ENCODE measurements at places on chromosomes 7 and 10. TPM values are rescaled to one million over a fixed set of nuclear protein-coding genes. Genes with fewer than 3 reads are reported as not detected.

DNA sequence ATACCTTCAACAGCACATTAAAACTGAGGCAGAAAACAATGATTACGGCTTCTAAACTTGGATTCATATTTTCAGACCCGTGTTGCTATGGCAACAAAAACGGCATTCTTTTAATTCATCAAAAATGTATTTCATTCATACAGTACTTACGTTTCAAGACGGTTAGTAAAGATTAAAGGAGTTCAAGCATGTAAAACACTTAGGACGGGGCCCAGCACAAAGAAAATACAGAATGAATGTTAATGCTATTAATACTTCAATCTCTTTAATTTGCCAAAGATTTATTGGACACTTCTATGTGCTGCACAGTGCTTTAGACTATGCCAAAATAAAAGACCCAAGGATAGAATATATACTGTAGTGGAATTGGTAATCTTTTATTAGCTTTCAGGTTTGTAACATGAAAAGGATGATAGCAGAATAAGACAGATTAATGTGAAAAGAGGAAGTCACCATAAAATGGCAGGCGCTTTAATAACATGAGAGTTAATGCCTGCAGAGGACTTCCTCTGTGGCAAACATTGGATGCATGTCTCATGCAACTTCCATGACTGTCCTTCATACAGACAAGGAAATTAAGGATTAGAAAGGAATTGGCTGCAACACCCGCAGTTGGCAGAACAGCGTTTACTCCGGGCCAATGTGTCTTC is 201.6 kb upstream of the KLF6 start:
- DNase-seq, result no peak

DNA sequence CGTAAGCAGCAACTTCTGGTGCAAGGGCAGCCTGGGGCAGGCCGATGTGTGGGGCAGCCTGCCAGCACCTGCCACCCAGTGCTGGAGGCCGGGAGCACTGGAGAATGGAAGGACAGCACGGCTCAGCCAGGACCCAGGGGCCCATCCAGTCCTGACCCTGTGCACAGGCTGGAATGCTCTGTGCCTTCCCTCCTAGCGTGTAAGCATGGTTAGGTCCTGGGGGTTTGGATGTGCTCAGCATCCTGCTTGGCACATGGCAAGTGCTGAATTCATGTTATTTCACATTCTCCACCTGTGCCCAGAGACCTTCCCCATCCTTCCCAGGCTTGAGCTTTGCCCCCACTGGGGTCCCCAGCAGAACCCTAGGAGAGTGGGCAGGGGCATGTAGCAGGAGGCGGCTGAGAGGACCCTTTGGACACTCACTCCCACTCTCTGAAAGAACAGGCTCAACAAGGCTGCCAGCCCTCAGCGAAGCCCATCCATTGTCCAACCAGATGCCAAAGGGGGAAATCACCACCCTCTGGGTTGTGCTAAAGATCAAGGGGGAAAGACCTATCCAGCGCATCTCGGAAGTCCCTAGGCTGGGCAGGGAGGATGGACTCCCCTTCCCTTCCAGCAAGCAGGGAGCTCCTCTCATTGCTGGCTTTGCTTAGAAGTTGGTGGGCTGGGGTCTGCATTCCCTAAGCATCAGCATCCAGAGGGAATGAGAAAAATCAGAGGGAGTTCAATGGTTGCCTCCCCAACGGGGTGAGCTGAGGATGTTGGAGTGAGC is 29.7 kb downstream of the ANXA8 start:
- no peak for DNase-seq

DNA sequence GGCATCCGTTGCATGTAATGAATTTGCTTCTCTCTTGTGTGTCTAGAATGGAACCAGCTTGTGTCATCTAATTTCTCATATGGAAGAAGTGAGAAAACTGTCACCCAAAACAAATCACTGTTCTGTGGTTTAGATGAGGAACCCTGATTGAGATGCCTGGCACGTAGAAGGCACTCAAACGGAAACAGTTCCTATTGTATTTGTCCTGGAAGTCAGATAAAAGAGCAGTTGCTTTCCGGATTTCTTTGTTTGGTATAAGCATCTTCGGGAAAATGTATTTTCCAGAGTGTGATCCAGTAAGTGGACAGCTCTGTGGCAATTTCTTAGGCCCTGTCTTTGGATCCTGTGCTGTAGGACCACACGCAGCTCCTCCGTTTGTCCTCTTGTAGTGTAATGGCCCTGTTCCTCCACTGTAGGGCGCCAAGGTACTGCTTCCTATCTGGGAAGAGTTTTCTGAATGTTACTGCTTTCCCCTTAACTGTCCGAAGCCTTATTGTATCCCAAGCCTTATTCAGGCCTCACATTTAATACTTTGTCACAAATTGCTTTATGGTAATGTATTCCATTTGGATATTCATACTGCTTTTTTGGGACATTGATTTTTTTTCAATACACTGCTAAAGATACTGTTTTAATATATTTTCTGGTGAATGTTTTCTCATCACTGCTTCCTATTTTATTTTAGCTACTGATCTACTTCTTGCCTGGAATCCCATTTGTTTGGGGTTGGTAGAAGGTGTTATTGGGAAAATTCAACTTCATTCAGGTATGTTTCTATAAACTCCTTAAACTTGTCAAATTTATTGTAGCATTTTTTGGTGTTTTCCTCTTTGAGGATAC is 24.8 kb downstream of the INPP5F start:
- DNase-seq, result peak; percentile 73

DNA sequence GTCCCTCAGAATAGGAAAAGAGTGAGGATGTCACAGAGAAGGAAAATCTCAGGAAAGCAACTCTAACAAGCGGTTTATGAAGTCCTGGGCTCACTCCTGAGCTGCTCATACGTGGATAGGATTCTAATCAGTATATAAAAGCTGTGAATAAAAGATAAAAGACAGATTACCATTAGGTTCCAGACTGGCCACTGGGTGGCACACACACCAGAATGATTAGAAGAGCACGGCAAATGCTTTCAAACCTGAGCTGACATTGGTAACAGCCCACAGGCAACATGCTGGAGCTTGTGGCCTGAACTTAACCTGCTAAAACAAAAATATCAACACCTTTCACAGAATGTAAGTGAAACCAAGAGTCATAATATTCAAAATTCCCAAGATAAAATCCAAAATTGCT is 370.8 kb downstream of the GRID1 start:
- DNase-seq, result peak; percentile 46

DNA sequence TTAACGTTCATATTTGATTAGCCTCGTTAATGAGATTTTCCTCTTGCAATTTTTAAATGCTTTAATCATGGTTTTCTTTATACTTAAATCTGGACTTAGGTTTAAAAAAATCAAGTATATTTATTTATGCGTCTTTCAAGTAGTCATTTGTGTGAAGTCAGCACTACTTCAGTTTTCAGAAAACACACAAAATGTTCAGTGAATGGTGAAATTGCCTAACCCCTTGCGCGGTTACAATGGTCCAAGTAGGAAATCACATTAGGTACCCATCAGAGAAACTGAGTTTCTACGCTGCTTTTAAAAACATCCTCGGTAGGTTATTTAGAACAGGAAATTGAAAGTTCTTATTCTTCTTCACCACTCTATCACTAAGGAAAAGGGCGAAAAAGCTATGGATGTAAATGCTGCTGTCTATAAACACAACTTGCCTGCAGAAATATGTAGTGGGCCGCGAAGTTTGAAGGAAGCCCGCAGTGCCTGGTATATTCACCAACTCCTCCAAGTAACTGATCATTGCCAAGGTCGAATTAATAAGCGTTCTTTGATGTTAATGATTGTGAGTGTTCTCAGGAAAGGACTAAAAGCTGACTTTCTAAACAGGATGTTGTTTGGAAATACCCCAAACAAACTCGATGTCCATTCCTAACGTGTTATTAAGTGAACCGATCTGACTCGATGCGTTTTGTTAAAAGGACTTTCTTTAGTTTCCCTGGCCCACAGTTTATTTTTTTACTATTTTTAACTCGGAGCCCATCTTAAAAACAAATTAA is 1.0 kb downstream of the SYPL1 start:
- peak; percentile 13 for DNase-seq

- peak; percentile 51 for DNase-seq
Measured at GRCh38 chr7:19121977-19122588, 4.6 kb upstream of the TWIST1 start.

DNA sequence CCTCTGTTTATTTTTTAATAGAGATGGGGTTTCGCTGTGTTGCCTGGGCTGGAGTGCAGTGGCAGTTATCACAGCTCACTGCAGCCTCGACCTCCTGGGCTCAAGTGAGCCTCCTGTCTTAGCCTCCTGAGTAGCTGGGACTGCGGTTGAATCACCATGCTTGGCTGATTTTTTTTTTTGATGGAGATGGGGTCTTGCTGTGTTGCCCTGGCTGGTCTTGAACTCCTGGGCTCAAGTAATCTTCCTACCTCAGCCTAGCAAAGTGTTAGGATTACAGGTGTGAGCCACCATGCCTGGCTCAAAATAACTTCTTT is 8.1 kb downstream of the DYNC2I1 start:
- no peak for DNase-seq

DNA sequence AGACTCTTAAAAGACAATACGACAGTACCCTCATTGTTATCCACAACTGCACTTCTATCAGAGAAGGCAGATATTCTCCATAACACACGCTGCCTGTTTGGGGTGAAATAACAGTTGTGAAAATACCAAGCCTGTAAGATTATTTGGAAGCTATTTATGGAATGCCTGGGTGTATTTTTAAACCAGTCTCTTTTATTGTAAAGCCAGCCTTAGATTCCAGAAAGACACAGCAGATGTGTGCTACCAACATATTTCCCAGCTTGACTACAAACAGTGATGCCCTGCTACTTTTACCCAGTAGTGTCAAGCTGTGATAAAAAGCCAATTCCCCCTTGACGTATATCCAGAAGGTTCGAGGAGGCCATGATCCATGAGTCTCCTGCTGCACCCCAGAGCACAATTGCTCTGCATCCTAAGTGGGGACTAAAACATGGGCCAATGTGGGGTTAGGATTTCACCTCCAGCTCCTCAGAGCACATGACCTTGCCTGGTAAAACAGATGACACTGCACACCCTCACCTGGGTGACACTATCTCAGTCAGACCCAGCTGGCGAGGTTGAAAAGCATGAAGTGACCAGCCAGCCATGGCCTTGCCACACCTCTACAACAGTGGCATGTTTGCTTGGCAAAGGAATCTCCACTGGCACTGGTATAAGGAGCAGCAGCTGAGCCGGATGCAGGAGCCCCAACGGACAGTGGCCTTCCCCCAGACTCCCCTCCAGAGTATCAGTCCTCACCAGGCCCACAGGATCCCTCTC is 62.2 kb downstream of the GFRA1 start:
- no peak for DNase-seq

DNA sequence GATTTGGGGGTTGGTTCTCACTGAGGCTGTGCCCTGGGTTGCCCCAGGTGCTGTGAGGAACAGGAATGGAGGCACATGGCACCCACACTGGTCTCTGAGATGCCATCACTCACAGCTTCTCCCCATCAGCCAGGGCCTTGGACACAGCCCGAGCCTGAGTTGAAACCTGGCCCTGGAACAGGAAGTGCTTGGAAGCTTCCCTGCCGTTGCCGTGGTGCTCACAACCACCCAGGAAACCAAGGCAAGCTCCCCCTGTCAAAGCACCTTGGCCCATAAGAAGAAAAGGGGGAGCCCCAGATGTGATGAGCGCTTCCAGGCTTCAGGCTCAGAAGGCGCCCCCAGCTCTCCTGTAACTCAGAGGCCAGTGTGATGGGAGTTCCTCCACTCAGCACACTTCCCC is at the start of gene BTBD16:
BTBD16 (plus strand) TSS at position 221 of the 400 bp plus-strand sequence. CDS start 3,786 bp downstream, outside the sequence.
- no peak for DNase-seq

- no peak for DNase-seq
Measured at GRCh38 chr10:100076750-100077149, 4.9 kb downstream of the CPN1 start.

DNA sequence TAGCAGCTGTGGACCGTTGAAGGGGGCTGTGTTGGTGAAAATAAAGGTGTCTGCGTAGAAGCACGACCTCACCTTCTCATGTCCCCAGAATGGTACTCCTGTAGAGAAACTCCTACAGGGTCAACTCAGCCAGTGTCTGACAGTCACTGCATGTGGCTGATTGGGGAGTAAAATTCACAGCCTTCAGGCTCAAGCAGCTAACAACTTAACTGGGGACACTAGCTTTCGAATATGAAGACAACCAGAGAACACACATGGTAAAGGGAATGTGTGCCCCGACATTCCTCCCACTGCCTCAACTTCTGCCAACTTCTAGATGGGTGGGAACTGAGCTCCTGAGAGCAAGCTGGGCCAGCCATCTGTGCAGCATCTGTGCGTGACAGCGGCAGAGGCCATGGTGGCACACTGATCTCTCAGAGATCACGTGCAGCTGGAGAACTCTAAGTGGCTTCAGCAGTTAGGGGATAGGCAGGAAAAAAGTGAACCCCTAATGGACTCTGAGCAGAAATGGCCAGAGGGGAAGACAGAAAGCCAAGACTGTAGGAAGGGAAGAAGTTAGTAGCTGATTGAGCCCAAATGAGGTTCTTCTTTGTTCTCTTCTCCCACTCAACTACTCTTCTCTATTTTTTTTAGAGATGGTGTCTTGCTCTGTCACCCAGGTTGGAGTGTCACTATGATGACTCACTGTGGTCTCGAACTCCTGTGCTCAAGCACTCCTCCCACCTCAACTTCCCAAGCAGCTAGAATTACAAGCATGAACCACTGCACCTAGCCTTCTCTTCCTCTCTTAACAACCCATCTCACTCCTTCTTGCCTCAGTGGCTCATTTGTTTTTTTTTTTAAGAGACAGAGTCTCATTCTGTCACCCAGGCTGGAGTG is 280.8 kb downstream of the ZEB1 start:
- no peak for DNase-seq

- peak; percentile 44 for DNase-seq
Measured at GRCh38 chr7:149238051-149238450, 1.4 kb upstream of the ZNF212 start.

GRCh38 chr7:139708541-139708940 is 69.3 kb downstream of the HIPK2 start:
- DNase-seq, result no peak

DNA sequence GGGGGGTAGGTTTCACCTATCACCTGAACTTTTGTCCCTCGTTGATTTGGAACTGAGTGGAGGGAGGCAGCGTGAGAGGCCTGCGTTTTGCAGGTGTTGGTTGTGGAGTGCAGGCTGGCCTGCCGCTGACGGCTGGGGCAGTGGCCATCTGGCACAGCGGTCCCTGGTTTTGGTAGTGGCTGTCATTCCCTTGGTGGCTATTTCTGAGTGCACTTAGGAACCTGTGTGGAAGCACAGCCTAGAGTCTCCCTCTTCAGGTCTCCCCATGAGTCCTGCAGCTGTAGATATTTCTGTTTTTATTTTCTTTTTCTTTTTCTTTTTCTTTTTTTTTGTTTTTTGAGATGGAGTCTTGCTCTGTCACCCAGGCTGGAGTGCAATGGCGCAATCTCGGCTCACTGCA is 129.2 kb downstream of the CUL2 start:
- peak; percentile 34 for DNase-seq

DNA sequence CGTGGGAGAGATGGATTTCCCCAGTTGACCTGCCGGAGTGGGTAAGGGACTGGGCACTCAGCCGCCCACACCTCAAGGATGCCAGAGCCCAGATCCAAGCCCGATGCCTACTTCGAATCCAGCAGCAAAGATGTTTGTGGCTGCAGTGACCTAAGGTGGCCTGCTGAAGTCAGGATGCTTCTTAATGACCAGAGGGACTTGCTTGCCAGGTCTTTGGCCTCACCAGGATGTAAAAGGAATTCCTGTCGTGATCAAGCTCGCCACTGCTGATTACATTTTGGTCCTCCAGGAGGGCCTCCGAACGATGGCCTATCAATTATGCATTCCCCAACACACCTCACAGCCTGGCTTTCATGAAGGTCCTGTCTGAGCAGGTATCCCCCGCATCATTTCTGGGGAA is 349.5 kb upstream of the ZMIZ1 start:
- DNase-seq, result no peak

- DNase-seq, result no peak
Measured at GRCh38 chr7:41003977-41004376, 698.9 kb downstream of the INHBA start.

The CYP26C1 gene
- not detected for total RNA-seq

The DIP2C gene
- 22.8 TPM for total RNA-seq

The C10orf71 gene
- not detected for total RNA-seq

The HKDC1 gene
- 5.8 TPM for total RNA-seq
